ENCODE measurements at places on chromosomes 11 and 22. TPM values are rescaled to one million over a fixed set of nuclear protein-coding genes. Genes with fewer than 3 reads are reported as not detected.

DNA sequence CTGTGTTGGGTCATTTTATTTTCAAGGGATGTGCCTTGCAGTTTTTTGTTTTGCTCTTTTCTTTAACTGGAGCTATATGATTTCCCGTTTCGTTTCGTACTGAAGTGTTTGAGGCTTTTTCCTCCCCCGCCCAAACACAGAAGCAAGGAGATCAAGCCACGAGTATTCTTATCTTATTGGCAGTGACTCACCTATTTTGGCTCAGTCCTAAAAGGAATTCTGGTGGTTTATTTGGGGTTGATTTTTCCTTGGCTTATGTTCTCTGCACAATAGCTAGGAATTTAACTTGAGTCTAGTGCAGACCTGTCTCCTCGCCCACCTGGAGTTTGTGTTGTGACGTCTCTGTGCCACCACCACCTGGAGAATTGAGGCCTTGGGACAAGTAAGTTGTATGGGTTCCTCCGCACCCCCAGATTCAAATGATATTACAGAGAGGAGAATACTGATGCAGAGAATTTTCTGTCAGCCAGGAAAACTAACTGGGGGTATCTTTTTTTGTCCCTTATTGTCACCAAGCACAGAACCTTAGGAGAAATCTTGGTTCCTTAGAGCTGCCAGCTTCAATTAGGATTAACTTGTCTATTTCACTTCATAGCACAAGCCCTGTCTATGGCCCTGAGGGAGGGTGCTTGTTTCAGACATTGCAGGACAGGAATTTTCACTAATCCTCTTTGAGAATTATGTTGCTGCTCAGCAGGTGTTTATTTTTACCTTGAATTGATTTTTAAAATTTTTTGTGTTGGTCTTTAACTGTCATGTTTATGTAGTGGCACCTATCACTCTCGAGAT is 90.4 kb upstream of the BIRC3 start:
- peak; percentile 14 for DNase-seq

GRCh38 chr22:39266398-39267030 is 21.7 kb upstream of the PDGFB start:
- peak; percentile 47 for DNase-seq

TMEM191B gene
- total RNA-seq = 3.4 TPM

UPK3A gene
- 0.40 TPM for total RNA-seq

PIWIL4 gene
- 11.0 TPM for total RNA-seq
